ENCODE measurements at places on chromosomes 13 and 19.
A peak's percentile ranks its signal among the peaks of the same experiment; 100 is the strongest.

GRCh38 chr19:18386543-18387271 is 749 bp downstream of the GDF15 start:
- DNase-seq: no peak

DNA sequence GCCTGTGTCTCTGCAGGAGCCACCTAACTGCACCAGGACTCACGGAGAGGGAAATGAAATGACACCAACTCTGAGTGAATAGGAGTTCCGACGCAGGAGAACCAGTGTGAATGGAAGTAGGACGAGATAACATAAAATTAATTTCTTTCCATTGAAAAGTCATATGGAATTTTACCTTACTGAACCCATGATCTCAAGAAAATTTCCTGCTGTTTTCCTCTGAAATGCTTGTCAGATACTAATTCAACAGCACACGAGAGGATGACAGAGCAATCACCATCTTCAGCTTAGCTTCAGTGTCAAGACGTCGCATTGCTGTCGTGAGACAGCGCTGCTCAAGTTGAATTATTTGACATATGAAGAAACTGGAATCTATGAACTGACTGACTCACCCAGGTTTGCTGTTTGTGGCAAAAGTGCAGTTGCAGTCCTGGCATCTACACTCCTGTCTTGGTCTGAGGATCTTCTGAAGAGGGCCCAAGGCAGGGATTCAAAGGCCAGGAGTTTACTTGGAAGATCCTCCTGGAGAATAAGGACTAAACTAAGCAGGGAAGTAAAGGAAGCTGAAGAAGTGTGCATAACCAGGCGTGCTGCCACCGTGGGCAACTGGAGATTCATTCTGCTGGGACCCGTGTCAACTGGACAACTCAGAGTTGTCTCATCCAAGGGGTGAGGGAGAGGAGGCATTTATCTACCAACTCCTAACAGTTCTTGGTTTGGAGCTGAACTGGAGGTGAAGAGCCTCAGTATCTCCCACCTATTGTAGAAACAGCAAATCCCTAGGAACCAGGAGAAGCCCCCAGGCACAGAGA is 214.4 kb upstream of the IRS2 start:
- no peak for DNase-seq

DNA sequence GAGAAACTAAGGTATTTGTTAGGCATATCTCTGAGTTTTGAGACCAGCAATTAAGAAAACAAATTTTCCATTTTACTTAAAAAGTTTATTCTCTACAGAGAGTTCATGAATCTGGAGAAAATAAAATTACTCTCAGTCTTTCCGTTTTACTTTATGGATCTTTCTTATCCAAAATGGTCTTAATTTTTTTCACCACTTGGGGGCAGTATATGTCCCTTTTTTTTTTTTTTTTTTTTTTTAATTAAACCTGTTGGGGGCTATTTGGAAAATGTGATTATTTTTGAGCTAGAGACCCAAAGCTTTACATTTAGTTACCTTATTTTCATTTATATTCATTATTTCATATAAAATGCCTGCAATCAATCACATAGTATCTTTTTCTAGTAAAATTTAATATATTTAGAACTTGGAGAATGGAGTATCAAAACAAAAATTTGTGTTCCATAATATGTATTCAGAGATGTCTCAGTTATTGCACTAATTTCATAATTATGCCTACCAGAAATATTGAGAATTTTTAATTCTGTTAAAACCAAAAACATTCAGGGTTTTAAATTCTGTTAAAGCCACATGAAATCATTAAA is 27.1 kb downstream of the PIBF1 start:
- no peak for DNase-seq

GRCh38 chr19:33722456-33723239 is 74.0 kb upstream of the KCTD15 start:
- no peak for DNase-seq

DNA sequence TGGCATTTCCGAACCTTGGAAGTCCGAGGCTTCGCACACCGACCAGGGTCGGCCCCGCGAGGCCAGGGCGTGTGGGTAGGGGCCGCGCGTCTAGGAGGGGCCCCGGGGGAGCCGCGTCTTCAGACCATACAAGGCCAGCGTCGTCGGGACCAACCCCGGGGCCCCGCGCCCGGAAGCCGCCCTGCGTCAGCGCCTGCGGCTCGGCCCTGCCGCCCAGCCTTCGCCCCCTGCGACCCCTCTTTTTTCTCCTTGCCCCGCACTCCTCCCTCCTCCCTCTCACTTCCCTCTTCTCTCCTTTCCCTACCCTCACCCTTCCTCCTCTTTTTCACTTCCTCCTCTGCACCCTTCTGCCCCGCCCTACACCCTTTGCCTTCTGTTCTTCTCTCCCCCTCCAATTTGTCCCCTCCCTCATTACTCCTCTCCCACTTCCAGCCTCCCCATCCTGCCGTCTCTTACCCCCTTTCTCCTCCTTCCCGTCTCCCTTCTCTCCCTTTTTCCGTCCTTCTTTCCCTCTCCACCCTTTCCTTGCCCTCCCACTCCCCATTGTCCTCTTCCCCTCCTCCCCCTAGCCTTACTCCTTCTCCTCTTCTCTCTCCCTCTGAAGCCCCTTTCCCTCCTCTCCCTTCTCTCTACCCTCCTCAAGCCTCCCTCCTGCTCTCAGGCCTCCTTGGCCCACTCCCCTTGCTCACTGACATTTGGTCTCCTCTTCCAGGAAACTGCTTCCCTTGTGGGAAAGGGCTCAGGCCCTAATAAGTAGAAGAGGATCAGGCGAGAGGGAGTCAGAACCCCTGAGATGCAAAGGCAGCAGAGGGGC is 2.2 kb upstream of the PLEKHG2 start:
- DNase-seq: peak; percentile 78

DNA sequence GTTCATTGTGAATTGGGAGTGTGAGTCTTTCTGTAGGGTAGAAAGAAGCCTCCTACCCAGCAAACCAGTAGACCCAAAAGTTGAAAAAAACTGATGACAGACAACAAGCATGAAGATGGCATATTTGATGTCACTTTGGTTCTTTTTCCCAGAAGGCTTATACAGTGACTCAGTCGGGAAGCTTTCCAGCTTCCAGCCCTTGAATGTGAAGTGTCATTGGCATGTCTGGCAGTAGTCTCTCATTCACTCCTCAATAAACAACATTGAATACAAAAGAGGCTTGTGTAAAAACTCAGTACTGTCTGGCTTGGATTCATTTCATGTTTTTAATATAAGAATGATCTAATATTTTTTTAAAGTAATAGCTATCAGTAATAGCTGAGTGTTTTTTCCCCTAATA is 68.7 kb downstream of the IPO5 start:
- DNase-seq: no peak

- DNase-seq: peak; percentile 71
Observed at GRCh38 chr19:29526730-29527499, 1.1 kb downstream of the VSTM2B start.

GRCh38 chr19:29617366-29618266 is 11.5 kb downstream of the POP4 start:
- no peak for DNase-seq

DNA sequence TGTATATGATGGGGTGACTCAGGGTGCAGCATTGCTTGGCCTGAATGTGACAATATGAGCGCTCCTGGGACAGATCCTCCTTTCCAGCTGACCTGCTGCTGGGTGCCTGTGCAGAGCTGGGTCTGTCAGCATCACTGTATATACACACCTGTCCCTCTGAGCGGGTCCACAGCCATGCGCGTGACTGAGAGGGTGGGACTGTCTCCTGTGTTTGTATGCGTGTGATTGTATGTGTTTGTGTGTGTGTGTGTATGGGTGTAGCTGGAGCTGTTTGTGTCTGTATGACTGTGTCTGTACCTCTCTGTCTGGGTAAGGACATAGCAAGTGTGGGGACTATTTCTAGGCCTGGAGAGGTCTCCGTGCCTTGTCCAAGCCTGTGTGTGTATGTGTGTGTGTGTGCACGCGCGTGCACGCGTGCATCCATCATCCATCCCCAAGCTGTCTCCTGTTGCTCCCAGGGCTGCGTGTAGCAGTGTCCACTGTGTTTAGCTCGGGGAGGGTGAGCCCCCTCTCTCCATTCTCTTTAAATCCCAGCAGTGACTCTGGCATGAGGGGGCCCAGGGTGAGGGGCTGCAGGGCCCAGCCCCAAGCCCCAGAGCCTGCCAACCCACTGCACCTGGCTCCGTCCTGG is 8.3 kb downstream of the IGLON5 start:
- DNase-seq: no peak

GRCh38 chr19:47693903-47694302 is 19.3 kb upstream of the EHD2 start:
- DNase-seq: no peak

- no peak for DNase-seq
Observed at GRCh38 chr19:53908935-53909415, at the start of gene CACNG7. Gene CACNG7 (plus strand): TSS chr19:53909278. CDS start chr19:53912832, 3,554 bp downstream.

GRCh38 chr13:27919659-27919933 is 204 bp upstream of the PDX1 start:
- DNase-seq: peak; percentile 57

DNA sequence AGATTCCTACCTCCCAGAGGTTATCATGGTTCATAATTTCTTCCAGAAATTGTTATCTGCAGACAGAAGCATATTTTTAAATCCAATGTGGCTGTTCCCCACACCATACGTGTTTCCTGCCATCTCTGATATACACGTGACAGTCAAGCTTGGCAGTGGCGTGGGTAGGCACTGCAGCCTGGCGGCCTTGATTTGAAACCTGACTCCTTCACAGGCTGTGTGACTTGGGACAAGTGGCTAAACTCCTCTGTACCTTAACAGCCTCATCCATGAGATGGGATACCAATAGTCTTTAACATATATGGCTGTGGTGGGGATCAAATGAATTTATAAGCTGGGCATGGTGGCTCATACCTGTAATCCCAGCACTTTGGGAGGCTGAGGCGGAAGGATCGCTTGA is 33.2 kb downstream of the DPF1 start:
- DNase-seq: no peak

- DNase-seq: no peak
Observed at GRCh38 chr19:51256155-51256625, 5.3 kb downstream of the SIGLECL1 start.

- DNase-seq: no peak
Observed at GRCh38 chr13:111215081-111216047, 100.3 kb downstream of the ARHGEF7 start.

DNA sequence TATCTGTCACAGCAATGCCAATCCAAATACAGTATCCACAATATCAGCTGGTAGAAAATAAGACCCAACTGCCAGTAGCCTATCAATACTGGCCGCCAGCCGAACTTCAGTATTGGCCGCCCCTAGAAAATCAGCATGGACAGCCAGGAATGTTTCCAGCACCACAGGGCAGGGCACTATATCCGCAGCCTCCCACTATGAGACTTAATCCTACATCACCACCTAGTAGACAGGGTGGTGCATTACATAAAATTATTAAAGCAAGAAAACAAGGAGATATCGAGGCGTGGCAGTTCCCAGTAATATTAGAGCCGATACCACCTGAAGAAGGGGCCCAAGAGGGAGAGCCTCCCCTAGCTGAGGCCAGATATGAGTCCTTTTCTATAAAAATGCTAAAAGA is 111.3 kb downstream of the ZNF486 start:
- DNase-seq: no peak

- DNase-seq: peak; percentile 22
Observed at GRCh38 chr19:17576758-17577456, 21.5 kb downstream of the COLGALT1 start.

- DNase-seq: no peak
Observed at GRCh38 chr13:96816874-96817273, 177.4 kb downstream of the OXGR1 start.

DNA sequence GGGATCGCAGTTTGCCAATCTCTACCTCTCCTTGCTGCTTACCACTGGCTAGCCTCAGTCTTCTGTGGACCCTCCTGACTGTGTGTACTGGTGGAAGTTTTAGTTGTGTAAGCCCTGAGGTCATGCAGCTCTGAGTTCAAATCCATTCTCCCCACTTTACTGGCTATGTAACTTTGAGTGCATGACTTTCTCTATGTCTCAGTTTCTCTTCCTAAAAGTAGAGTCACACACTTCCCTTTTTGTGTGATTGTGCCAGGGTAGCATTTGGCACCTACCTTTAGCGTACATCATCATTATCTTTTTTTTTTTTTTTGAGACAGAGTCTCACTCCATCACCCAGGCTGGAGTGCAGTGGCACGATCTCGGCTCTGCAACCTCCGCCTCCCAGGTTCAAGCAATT is 70.3 kb downstream of the MAP4K1 start:
- DNase-seq: no peak

DNA sequence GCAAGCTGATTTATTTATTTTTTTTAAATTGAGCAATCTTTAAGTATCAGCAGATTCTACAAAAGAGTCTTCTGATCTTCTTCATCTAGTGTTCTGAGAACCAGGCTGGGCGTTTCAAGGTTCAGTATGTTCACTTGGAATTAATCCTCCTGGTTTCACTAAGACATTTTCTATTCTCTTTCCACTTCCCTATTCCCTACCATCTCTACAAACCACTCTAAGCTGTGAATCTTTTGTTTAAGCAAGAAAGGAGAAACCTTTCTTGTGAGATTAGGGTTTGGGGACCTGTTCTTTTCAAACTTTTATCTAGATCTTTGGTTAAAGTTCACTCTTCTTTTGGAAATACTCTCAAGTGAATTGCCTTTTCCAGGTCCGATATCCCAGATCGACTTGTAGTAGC is 59.3 kb downstream of the URI1 start:
- DNase-seq: no peak

DNA sequence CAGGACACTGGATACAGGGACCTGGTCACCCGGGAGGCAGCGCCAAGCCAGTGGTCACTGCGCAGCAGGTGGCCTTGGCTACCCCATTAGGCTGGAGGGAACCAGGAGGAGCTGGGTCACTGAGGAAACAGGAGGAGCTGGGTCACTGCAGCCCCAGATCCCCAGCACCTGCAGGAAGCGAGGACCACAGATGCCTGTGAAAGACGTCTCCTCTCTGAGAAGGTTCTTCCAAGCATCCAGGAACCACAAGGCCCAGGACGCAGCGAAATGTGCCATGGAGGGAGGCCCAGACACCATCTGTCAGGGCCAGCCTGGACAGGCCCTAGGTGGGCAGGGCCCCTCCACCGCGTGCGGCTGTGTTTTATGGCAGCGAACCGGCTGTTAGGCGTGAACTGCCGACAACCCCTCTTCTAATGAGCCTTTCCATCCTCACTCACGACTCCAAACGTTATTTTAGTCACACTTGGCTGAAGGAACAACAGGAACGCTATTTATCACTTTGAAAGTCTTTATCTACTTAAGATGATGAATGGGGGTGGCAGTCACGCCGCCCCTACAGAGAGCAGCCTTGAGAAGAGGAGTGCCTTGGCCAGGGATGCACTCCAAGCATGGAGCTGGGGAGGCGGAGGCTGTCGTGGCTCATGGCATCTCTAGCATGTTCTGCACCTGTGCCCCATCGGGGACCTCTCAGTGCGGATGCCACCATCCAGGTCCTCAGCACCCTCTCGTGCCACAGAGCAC is 53.3 kb downstream of the CEBPG start:
- DNase-seq: no peak

GRCh38 chr19:55146078-55146704 is 2.8 kb downstream of the TNNT1 start:
- DNase-seq: peak; percentile 42

DNA sequence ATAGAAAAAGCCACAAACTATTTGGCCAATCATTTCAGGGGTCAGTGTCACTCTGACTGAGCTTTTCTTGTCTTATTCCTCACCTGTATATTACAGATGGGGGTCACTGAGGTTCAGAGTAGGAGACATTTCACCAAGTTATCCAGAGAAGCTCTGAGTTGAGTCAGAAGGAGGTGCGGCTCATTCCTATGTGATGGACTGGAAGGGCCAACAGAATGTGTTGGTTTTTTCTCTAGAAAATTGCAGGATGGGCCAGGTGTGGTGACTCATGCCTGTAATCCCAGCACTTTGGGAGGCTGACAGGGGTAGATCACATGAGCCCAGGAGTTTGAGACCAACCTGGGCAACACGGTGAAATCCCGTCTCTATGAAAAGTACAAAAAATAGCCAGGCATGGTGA is 24.5 kb upstream of the ZNF83 start:
- DNase-seq: no peak

- no peak for DNase-seq
Observed at GRCh38 chr13:39587939-39588338, 15.1 kb downstream of the LHFPL6 start.
